ENCODE measurements at places on chromosomes 16 and 17.
A peak's percentile ranks its signal among the peaks of the same experiment; 100 is the strongest.

GRCh38 chr16:11913425-11914079, 2.2 kb downstream of the GSPT1 start:
- peak; percentile 82 for DNase-seq

GRCh38 chr17:2086306-2086705, 31.4 kb downstream of the HIC1 start:
- no peak for DNase-seq

DNA sequence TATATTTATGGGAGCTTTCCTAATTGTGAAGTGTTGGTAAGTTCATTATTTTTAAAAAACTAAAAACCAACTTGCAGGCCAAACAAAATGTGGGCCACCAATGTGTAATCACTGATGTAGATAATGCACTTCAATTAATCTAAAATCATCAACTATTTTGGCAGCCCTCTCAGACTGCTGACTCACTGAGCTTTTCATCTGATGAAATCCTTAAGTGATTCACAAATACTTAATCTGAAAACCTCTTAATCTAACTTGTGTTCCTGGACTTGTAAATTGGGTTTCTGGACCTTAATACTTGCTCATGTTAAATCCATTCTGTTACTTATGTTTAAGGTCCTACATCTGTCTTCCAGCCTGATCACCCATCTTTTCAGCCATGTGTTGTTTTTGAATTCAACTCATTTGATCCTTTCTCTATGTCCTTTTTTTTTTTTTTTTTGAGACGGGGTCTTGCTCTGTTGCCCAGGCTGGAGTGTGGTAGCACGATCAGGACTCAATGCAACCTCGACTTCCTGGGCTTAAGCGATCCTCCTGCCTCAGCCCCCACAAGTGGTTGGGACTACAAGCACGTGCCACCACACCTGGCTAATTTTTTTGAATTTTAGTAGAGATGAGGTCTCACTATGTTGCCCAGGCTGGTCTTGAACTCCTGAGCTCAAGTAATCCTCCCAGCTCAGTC, 39.0 kb downstream of the PRKCB start:
- DNase-seq: no peak

DNA sequence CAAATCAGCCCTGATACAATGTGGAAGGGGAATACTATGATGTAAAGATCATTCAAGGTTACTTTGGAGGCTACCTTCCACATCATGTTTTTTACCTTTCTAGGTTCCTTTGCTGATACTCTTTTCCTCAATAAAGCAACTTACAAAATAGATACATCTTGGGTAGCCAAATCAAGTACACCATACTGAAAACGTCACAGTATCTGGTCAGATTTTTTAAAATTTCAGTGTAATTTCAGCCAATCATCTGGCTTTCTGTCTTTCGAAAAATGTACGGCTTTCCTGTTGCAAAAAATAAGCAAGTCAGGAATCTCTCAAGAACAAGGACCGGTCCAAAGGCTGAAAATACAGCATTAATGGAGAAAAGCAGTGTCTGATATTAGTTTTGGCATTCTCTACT, 15.6 kb upstream of the MED13 start:
- DNase-seq: no peak

GRCh38 chr17:17150448-17150800, 55.7 kb downstream of the PLD6 start:
- DNase-seq: no peak

GRCh38 chr17:72516772-72517399, 396.1 kb downstream of the SOX9 start:
- DNase-seq: no peak

- DNase-seq: no peak
These were observed 108.0 kb upstream of the CIBAR2 start for GRCh38 chr16:85220125-85220839.

DNA sequence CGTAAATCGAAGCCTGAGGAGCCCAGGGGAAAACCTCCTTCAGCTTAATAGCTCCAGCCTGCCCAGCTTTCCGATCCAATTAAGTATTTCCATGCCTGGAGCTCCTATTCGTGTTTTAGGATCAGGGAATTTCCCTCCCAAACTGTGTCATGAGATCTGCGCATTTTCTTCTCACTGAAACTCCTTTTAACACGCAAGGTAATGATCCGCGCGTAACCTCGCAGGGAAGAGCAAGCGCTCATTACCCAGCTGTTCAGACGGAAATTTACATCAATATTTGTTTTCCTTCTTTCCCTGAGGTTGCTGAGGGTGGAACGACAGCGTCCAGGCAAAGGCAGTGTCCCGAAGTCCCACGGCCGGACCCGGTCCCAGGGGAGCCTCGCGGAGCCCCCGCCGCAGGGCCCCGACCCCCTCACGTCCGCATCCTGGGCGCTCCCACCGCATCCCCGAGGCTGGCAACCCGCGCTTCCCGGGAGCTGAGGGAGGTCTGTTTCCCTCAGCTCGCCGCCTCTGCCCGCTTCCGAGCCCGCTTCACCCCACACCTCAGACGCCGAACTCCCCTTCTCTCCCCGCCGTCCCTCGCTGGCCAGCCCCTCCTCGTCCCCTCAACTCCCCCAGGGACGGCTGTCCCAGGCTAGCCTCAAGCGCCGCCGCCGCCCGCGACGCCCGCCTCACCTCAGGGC, 415 bp downstream of the ABCA5 start:
- no peak for DNase-seq

DNA sequence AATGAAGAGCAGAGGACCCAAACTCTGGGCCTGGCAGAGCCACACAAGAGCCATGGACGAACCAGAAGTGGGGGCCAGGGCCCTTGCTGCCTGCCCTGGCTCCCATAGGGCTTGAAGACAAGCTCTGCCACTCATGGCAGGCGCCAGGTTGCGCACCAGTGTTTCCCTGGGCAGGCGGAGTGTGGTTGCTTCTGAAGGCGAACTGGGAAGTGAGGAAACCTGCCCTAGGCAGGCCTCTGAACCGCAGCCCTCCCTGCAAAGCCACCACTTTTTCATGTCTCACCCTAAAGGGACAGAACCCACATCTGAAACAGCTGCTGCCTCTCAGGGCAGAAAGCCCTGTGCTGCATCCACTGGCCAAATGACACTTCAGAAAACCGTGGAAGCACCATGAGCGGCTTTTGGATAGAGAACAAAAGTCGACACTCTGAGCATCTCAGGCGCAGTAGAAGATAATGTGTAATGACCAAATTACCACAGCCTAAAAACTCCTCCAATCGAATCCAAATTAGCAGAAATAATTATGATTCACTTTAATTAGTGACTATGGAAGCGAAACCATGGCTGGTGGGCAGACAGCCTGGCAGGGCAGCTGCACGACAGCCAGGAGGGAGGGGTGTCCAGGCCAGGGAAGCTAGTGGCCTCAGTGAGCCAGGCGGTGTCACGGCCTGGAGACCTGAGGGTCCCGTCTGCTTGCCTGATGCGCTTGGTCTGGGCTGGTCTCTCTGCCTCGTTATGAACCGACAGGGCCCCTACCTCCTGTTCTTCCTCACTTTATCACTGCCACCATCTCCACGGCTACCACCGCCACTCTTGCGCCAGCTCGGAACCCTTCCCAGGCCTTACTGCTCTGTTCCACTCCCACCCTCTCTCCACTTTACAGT, 59.1 kb downstream of the PRMT7 start:
- peak; percentile 19 for DNase-seq

DNA sequence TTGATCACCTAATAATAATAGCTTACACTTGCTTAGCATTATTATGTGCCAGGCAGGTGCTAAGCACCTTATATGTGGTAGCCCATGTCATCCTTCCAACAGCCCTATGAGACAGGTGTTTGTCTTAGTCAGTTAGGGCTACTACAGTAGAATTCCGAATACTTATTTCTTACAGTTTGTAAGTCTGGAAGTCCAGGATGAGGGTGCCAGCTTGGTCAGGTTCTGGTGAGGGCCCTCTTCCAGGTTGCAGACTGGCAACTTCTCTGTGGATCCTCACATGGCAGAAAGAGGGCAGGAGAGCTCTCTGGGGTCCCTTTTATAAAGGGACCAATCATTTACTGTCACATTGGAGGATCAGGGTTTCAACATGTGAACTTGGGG, 19.6 kb upstream of the MYH10 start:
- no peak for DNase-seq

GRCh38 chr16:56303066-56303715, 111.9 kb downstream of the GNAO1 start:
- DNase-seq: no peak

DNA sequence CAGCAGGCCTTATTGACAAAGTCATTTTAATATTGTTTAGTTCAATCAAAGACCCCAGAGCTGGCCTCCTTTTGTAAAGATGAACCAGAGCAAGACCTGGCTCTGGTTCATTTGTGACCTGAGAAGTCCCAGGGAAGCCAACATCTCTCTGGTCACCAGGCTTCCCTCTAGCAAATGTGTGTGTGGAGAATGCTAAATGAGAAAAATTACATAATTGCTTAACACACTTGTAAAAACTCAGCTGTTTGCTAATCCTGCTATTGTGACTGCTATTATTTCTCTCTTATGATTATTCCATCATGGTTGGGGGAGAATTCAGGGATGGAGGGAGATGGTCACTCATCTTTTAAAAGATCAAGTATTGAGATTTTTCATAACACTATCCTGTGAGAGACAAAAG, 94.3 kb upstream of the CLEC3A start:
- DNase-seq: no peak

- no peak for DNase-seq
These were observed 26.6 kb upstream of the SLC13A2 start for GRCh38 chr17:28446716-28447395.

GRCh38 chr16:51431517-51432241, 280.6 kb upstream of the SALL1 start:
- no peak for DNase-seq

GRCh38 chr17:14308636-14308964, 7.7 kb downstream of the HS3ST3B1 start:
- DNase-seq: no peak

- no peak for DNase-seq
These were observed 90.9 kb downstream of the SPAG9 start for GRCh38 chr17:51029568-51030463.

- DNase-seq: no peak
These were observed 439.5 kb downstream of the WWOX start for GRCh38 chr16:78538919-78539318.

DNA sequence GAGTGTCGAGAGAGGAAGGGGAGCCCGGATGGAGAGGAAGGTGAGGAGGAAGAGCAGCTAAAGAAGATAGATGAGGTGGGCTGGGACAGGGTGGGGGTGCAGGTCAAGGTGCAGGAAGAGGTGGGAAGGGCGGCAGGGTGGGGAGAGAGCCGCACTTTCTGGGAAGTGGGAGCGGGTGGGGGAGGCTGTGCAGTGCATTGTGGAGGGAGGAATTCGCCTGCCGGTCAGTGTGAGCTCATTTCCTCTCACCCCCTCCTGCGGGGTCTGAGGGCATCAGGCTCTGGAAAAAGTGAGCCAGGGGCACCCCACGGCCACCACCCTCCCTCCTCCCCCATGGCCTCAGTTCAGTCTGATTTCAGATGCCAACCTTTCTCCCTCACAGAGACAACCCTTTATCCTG, 2.5 kb upstream of the ARHGAP23 start:
- DNase-seq: no peak

DNA sequence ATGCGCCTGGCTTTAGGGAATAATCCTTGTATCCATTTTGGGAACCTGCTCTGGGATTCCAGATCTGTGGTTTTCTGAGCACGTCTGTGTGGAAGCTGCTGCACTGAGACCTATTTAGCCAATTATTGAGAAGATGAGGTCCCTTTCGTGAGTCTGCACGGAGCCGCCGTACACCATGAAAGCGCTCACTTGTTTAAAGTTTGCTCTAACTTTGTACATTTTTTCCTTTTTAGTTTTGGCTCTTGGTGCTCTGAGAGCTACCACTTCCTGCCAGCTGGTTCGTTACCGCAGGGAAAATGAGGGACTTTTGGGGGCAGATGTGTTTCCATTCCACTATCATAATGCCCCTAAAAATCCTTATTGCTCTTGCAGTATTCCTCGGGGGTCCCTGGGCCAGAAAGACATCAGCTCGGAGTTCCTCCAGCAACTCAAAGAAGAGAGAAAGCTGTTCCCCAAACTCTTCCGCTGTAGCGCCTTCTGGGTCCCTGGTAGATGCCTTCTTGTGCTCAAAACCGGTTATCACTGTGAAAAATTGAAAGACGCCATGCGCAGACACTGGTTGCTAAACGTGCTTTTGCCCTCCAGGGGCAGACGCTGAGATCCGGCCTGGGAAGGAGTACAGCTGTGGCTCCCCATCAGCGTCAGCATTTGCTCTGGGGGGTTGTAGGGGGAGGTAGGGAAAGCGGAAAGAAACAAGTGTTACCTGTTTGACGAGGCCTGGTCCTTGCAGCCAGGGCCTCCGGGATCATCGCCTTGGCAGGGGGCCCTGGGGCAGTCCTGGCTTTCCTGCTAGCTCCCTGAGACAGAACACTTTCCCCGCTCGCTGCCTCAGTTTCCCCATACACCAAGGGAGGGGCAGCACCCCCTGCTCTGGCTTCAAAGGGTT, 238.1 kb downstream of the MRTFB start:
- DNase-seq: peak; percentile 30

DNA sequence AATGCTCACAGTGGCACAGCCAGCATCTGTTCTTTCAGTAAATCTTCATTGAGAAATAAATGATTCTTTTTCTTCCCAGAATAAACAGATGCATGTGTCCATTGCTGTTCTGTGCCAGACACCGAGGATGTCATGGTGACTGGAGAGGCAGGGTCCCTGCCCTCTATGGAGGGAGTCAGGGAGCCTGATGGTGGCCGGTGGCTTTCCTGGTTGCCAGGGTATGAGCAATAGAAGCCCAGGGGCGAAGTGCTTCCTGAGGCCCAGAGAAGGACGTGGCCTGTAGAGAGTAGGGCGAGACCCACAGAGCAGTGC, 29.9 kb upstream of the NUDT16L1 start:
- DNase-seq: no peak

DNA sequence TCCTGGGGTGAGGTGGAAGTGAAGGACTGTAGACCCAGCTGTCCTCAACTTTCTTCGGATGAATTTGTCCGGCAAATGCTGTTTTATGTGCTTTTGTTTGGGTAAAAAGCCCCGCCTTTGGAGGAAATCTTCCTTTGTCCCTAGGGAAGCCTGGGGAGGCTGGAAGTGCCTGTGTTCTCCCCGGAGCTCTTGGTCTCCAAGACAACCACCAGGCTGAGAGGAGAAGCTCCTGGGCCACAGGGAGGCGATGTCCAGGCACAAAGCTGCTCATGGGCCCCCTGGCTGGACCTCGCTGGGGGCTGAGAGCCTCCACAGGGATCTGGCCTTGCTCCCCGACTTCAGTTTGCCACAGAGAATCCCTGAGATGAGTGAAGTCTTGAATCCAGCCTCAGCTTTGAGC, 293.1 kb upstream of the N4BP1 start:
- DNase-seq: no peak

GRCh38 chr16:30722443-30722842, 23.5 kb downstream of the SRCAP start:
- DNase-seq: no peak

DNA sequence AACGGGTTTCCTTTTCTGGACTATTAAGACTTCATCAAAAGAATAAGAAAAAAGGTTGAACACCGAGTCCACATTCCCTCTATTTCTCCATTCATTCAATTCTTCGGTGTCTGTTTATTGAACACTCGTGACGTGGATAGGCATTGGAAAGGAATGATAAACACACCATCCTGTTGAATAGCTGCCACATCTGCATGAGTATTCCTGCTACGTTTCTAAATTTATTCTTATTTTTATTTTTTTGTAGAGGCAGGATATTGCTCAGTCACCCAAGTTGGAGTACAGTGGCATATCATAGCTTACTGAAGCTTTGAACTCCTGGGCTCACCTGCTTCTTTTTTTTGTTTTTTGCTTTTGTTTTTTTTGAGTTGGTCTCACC, 80.8 kb upstream of the CIBAR2 start:
- no peak for DNase-seq
